ENCODE measurements at places on chromosomes 5 and 9.
A peak's percentile ranks its signal among the peaks of the same experiment; 100 is the strongest.

DNA sequence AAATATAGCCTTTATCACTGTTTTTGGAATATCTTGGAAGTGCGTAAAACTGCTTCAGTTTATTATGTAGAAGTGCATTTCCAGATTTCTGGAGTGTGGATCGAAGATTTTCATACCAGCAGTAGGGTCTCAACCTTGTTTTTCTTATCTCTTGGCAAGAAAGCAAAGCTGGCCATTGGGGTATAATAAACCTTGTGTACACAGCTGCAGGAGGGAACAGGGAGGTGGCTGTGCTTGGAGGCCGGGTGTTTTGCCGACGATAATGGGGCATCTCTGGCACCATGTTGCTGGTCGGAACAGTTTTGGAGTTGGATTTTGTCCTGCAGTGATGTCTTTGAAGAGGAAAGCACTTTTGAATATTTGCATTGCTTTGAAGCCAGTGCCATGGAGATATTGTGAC, 308.8 kb upstream of the DMRT1 start:
- no peak for DNase-seq

DNA sequence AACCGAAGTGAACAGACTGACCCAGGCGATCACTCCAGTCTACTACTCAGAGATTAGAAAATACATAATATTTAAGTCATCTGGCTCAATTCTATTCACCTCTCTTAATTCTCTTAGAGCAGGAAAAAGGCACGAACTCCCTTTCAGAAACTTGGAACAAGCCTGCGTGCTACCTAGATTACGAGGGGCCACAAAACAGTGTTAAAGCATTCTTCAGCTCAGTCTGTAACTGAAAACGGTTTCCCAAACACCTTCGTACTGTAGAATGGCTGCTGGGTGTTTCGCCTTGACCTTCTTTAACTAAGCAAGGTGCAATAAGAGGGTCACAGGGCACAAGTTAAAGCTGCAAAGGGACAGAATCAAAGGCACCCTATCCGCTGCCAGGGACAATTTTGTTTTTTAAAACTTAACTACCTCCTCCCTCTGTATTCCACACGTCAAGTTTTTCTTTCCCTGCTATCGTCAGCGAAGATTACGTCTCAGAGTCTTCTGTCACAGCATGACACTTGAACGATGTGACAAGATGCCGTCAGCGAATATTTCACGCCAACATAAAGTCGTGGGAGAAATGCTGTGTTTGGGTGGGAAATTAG, 687 bp downstream of the LYSMD3 start:
- peak; percentile 64 for DNase-seq

GRCh38 chr5:98474782-98475181, 298.7 kb upstream of the RGMB start:
- DNase-seq = no peak

DNA sequence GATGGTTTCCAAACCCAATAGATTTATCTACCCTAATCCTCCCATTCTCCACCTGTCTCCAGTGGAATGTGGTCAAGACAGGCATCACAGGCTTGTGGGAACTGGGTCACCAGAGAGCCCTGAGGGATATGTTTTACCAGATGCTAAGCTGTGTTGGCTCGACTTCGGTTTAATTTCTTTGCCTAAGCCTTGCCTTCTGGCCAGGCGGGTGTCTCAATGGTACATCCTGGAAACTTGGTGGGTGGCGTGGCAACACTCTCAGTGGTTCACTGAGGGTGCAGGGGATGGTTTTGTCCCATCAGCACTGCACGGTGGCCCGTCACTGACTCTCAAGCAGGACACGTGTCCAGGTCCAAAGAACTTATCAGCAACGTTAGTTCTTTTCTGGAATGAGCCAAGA, 192.2 kb downstream of the TENT4A start:
- no peak for DNase-seq

DNA sequence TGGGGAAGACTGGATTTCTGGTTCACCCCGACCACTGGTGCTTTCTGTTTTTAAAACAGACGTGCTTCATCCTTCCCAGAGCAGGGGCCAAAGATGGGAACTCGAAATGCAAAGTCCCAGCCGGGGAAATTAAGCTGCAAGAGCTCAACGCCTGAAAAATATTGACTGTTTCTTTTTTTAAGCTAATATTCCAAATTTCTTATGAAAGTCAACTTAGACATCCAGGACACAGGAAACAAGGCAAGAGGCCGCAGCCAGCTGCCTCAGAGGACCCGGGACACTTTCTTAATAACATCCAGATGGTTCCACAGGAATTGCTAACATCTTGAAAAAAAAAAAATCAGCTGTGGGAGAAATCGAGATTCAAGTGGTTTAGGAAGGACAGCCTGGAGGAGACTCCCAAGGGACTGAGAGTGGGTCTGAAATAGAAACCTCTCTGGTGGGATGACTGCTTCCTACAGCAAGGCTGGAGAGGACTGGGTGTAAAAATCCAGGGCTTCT, 144.9 kb downstream of the FGF1 start:
- no peak for DNase-seq

- peak; percentile 75 for DNase-seq
Observed at GRCh38 chr9:132901858-132902831, 23.4 kb downstream of the SPACA9 start.

Measured in pons (tissue), 1 donor.